IPS DF 6.9 (cell line): ENCODE measurements at places on chromosomes 7 and 10.

DNA sequence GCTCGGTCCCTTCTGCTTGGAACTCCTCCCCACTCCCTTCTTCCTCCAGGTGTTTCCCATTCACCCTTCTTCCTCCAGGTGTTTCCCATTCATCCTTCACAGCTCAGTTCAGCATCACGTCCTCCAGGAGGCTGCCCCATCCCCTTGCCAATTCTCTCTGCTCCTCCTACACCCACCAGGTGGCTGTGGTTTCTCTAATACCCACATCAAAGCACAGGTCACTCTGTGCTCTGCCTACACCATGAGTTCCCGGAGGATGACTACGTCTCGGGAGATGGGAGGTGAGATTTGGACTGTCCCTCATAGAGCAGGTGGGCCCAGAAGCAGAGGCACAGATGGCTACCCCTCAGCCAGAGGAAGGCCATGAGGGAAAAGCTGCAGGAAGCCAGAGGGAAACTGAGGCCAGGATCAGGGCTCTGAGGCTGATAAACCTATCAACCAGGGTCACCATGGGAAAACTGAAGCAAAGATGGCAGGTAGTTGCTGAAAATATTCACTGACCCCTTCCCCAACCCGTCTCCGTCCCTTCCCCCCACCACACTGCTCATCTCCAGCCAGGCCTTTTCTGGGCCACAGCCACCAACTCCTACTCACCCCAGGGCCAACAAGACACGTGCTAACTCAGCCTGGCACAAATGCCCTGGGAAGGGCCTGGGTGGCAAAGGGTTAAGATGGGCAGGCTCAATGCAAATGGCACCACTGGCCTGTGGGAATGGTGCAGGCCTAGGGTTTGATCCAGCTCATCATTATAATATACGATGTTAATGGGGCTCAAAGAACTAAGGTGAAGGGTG, 56.6 kb upstream of the CPXM2 start:
- DNase-seq = no peak

GRCh38 chr7:132469264-132469663, 107.0 kb downstream of the PLXNA4 start:
- no peak for DNase-seq

DNA sequence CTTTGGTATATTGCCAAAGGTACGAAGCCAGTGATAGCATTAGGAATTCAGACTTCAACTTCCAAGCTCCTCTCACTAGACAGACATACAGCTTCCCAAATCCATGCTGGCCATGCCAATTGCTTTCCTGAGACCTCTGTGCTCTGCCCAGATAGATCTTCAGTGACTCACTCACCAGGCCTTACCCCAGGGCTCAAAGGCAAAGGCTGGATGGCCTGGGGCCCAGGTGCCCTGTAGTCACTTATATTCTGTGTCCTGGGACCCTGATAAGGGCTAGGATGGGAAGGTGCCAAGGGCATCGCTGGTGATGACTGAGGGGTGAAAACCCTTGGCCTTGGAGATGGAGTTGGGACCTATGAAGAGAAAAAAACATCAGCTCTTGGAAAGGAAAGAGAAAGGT, 27.7 kb downstream of the WNT8B start:
- DNase-seq = no peak

- DNase-seq = no peak
Observed at GRCh38 chr7:157841773-157842370, 505.1 kb downstream of the DNAJB6 start.

DNA sequence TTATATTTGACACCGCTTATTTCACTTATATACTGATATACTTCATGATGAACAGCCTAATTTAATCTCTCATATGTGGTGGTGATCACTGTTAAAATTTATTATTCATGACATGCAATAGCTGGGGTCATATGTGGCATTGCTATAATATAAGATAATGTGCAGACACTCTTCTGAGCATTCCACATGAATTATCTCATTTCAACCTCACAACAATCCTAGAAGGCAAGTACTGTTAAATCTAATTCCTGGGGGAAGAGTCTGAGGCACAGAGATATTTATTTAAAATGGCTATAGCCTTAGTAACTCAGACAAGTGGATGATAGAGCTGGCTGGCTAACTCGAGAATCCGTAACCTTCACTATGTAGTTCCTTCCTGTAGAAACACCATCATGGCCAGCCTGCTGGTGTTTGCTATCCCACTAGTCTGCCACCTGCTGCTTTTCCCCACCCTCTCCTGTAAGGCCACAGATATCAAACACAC, 46.6 kb upstream of the A1CF start:
- no peak for DNase-seq

- no peak for DNase-seq
Observed at GRCh38 chr10:59240582-59241183, 64.2 kb downstream of the PHYHIPL start.

DNA sequence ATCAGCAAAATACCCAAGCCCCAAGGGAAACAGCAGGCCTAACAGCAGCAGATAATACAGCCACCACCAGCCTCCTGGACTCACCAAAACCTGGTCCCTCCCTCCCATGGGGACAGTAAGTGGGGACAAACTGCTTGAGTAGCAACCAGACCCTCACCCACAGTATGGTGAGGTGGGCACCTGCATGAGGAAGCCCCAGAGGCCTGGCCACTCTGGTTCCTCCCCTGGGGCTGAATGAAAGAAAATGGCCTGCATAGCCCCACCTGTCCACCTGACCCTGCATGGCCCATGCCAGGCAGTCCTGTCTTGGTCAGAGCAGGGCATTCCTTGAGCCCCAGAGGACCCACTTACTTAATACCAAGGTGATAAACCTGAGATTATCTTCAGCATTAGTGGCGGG, 13.0 kb upstream of the C10orf90 start:
- no peak for DNase-seq

DNA sequence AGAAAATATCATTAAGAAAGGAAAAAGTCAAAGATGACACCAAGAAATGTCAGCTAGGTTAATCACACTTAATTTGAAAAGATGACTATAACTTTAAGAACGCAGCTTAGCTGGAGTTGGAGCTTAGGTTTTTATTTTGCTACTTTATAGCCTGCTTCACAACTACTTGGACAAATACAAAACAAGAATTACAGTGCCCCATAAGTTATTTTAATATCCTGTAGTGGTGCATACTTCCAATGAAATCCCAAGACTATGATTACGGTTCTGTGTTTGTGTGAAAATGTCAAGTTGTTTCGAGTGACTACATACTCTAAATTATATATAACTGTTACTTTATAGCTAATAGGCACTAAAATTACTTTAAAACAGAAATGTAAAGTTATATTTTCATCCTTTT, 244.6 kb upstream of the MGMT start:
- no peak for DNase-seq

GRCh38 chr7:109479388-109479787, 909.7 kb downstream of the DNAJB9 start:
- DNase-seq = no peak

DNA sequence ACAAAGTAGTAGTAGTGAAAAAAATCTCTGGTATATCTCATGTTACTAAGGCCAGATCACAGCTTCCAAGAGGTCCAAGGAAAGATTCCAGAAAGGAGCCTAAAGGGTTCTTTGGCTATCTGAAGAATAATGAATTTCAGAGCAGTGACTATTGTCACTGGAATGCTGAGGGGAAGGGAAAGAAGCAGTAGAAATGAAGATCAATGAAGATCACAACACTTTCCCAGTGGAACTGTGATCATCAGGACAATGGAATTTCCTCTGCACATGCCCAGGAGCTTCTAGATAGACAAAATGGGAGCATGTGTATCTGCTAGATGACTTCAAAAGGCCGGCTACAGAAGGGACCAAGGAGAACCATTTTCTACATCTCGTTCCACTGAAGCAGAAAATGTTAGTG, 219.5 kb upstream of the PHYHIPL start:
- DNase-seq = no peak

- DNase-seq = no peak
Observed at GRCh38 chr7:89085580-89085979, 290.0 kb upstream of the TEX47 start.

GRCh38 chr10:131963811-131964210, 17.9 kb downstream of the BNIP3 start:
- no peak for DNase-seq

DNA sequence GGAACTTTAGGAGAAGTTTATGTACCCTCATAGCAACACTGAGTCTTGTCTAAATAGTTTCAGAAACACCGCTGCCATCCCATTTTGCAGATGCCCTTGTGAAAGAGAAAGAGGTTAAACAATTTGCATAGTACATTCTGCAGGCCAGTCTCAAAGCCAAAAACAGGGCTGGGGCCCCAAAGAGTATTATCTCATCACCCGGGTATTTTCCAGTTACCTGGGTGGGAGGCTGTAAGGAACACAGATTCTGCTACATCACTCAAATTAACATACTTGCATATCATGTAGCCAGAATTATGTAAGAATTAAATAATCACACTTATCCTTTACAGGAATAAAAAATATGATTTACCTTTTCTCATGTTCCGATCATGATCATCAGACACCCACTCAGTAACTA, 3.1 kb upstream of the FAM171A1 start:
- no peak for DNase-seq

GRCh38 chr7:111732923-111733322, 170.6 kb upstream of the IMMP2L start:
- DNase-seq = no peak

GRCh38 chr7:31129067-31129466, 77.0 kb downstream of the ADCYAP1R1 start:
- DNase-seq = no peak

DNA sequence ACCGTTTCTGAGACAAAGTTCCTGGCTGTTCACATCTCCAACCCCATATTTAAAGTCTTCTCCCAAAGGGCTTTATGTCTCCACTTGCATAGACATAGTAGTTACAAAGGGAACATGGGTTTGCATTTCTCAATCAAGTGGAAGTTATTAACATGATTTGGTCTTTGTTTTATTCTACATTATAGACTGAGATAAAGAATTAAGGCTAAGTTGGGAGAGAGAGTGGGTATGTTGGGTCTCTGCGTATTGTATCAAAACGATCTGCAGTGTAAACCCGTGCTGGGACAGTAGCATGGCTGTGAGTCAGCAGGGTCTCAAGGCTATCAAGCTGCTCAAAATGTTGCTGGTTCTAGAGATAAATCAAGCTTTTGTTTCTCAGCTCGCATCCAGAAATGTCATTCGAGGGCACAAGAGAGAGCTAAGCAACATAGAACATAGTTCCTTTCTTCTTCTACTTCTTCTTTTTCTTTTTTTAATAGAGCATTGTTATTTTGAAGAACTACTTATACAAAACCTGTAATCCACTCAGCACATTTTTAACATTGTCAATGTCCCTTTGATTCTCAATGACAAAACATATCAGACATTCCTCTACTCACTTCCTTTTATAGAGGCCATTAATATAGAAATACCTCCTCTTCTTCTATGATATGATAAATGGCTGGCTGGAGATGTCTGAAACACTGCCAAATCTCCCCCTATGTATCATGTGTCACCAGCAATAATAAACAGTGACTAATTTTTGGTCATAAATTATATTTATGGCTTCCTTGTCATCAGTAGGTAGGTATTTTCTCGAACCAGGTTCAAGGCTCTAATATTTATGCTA, 34.5 kb upstream of the RHOBTB1 start:
- DNase-seq = no peak

- no peak for DNase-seq
Observed at GRCh38 chr10:72277996-72278667, 4.4 kb downstream of the DDIT4 start.

GRCh38 chr10:50345545-50345944, 94.2 kb upstream of the ASAH2 start:
- DNase-seq = no peak

DNA sequence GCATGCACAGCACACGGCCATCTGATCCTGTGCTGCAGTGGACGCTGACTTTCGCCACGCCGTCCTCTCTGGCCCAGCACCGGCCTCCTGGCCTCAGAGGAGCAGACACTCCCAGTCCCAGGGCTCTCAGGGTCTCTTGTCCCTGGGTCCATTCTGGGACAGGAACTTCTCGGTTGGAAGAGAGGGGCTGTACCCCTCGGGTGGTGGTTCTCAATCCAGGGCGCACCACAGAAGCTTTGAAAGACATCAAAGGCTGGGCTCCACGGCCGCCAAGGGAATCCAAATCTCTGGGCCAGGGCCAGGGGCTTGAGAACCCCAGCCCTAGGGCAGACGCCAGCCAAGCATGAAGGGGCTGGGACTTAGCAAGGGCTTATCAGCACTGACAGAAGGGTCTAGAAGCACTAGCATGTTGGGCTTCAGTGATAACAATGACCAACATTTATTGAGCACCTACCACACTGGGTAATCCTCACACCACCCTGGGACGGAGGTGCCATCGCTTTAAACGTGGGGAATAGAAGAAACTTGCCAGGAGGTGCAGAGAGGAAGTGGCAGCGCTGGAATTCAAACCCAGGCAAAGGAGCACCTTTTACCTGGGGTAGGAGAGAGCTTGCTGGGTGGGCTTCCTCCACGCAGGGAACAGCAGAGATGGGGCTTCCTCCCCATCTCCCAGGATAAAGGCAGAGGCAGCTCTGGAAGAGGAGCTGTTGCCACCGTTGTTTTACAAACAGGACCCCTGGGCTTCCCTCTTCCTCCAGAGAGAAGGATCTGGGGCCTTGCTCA, 1.8 kb upstream of the PYROXD2 start:
- DNase-seq = no peak

DNA sequence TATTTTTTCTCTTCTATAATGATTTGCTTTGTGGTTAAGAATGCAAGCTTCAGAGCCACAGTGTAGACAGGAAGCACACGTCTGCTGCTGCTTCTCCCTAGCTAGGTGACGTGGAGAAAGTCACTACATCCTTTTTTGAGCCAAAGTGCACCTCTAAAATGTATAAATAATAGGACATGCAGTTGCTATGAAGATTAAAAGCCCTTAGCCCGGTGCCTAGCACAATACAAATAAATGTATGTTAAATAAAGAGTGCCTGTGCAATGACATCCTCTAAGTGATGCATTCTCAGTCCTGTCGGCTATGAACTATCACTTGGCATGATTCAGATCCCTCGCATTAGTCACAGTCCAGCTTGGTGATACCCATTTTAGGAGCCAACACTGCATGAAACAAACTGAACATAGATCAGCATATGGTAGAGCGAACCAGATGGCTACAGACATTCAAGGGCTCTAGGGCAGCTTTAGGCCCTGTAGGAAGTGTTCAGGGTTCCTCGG, 4.8 kb upstream of the TRDMT1 start:
- DNase-seq = no peak

DNA sequence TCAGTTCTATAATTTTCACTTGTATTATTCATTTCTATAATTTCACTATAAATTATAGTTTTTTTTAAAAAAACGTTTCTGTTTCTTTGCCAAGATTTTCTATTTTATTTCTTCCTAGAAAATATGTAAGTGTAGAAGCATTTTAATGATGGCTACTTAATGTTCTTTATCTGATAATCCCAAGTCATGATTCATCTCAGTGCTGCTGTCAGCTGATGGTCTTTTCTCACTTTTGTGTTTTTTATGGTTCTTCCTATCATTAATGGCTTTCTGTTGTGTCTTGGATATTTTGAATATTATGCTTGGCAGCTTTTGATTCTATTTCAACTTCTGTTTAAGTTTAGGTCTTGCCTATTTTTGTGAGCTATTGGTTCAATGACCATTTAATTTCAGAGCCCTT, 268.6 kb downstream of the BAMBI start:
- DNase-seq = no peak

DNA sequence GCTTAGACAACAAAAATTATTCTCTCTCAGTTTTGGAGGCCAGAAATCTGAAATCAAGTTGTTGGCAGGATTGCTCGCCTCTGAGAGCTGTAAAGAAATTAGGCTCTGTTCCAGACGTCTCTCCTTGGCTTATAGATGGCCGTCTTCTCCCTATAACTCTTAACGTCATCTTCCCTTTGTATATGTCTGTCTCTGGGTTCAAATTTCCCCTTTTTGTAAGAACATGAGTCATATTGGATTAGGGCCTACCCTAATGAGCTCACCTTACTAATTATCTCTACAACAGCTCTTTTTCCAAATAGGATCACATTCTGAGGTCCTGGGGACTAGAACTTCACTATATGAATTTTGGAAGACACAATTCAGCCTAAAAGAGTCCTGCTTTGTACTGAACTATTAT, 22.4 kb downstream of the GALNTL5 start:
- DNase-seq = no peak
